ENCODE measurements at places on chromosomes 3 and 15.

- DNase-seq = no peak
These were observed 312.5 kb downstream of the TIGIT start for GRCh38 chr3:114606336-114606735.

DNA sequence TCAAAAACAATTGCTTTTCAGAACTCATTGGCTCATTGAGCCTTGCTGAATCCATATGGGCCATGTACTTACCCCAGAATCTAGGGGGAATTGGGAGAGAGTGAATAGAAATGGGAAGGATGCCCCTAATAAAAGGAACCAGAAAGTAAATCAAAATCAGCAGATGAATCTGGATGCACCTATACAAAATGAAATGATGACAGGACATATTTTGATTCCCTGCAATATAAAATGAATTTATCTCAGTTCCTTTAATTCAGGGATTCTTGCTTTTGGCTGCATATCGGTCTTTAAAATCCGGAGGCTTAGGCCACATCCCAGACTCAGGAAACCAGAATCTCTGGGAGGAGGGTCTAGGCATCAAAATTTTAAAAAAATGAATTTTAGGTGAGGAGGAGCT, 107.7 kb upstream of the NEO1 start:
- DNase-seq = no peak

GRCh38 chr3:175258763-175259162, 399.6 kb downstream of the NAALADL2 start:
- DNase-seq = no peak

DNA sequence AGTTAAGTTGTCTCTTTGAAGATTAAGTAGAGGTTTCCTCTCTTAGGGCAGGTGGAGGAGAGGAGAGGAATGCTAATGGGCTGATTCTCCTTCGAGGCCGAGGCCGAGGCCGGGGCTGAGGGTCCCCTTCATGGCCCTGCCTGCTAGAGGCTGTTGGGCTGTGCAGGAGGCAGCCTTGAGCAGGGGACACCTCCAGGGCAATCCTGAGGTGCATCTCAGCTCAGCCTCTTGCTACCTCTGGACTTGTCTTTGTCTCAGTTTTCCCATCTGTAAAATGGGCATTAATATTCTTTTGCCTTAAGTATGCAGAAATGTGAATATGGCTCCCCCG, 97.7 kb upstream of the PRR20G start:
- no peak for DNase-seq

DNA sequence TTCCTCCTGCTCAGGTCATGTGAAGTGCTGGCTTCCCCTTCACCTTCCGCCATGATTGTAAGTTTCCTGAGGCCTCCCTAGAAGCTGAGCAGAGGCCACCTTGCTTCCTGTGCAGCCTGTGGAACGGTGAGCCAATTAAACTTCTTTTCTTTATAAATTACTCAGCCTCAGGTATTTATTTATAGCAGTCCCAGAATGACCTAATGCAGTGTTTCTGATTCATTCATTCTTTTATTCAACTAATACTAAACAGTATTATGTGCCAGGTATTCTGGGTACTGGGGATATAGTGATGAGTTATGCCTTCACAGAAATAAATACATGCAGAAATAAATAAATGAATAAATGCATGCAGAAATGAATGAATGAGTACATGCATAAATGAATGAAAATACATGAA, 41.9 kb downstream of the EDEM1 start:
- DNase-seq = no peak

DNA sequence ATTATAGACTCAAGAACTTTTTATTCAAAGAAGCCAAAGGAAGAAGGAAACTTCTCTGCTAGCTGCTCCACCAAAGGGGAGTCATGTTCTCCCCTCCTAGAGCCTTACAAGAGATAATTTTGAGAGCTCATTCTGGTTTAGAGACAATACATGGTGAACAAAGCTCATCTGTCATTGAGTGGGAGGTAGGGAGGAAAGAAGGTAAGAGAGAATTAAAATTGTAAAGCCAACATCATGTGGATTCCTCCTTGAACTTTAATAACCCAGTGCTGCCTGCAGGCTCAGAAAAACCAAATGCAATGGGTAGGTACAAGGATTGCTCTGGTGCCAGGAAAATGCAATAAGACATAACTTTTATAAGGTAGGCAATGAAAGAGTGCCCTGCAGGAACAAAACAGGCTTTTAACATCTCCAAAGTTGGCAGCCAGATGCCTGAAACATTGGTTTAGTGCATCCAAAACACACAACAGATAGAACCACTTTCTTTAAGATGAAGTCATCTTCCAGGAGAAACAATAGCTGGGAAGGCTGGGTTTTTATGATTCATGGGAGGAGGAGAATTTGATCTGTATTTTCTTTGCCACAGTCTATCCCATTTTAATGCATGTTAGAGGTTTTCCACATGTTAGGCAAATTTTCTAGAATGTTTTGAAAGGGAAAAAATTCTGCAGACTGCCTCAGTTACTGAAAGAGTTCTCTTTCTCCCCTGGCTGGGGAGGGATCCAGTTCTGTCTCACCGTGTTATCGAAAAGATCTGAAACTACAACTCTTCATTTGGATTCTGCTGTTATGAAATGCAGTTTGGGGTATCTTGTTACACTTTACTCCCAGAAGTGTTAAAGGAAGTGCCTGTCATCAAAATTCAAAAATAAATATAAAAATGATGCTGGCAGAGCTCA, 11.3 kb upstream of the ARHGEF3 start:
- no peak for DNase-seq

GRCh38 chr3:125381743-125382142, 6.6 kb upstream of the ZNF148 start:
- no peak for DNase-seq

DNA sequence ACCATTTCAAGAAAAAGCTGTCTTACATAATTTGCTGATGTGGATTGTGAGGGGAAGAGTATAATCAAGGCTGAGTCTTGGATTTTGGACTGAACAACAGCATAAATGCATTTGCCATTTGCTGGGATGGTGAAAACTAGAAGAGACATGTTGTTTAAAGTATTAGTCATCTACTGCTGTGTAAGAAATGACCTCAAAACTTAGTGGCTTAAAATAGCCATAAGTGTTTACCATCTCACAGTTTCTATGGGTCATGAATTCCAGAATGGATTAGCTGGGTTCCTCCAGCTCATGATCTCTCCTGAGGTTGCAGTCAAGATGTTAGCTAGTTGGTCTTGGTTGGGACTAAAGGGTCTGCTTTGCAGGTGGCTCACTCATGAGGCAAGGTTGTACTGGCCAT, 66.2 kb downstream of the SCN11A start:
- DNase-seq = no peak

GRCh38 chr15:40564591-40565332, at the start of gene CCDC32:
Gene CCDC32, minus strand, starts transcription at chr15:40565042. Its CDS starts 2,027 bp downstream, at chr15:40563015.
- DNase-seq = peak; percentile 91

- no peak for DNase-seq
These were observed 3.1 kb upstream of the TTLL3 start for GRCh38 chr3:9806688-9807589.

- DNase-seq = no peak
These were observed 15.3 kb downstream of the C15orf39 start for GRCh38 chr15:75217012-75217411.

GRCh38 chr15:74802862-74803447, 9.7 kb upstream of the LMAN1L start:
- no peak for DNase-seq

- no peak for DNase-seq
These were observed 124.4 kb upstream of the TOPAZ1 start for GRCh38 chr3:44117239-44117638.

- no peak for DNase-seq
These were observed 11.7 kb downstream of the MRPS22 start for GRCh38 chr3:139355476-139355875.

DNA sequence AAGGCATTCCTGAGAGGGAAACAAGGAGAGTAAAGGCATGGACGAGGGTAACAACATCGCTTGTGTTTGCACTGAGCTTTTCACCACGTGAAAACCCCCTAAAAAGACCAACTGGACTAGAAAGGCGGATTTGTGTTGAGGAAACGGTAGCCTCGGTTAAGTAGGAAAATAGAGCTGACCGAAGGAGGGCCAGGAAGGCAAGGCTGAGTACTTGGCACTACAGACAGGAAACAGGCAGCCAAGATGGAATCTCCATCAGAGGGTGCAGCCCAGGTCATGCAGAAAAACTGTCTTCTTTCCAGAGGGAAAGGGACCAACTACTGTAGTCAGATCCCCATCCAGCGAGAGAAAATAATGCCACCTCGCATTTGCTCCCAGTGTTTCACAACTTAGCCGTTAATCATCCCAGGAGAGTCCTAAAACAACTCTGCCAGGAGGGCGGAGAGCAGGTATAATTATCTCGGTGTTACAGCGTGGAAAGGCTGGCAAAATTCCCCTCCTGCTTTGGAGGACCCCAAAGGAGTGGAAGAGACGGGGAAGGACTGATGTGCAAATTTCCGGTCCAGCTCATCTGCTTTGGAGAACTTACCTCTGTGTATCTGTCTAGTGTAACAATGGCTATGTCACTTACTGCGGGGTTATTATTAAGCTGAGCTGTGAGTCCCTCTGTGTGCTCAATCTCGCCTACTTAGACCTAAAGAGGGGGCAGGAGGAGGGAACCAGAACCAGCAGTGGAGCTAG, 77.2 kb downstream of the MYO1E start:
- DNase-seq = no peak
